ENCODE measurements at places on chromosomes 1 and 21. TPM values are rescaled to one million over a fixed set of nuclear protein-coding genes. Genes with fewer than 3 reads are reported as not detected.
A peak's percentile ranks its signal among the peaks of the same experiment; 100 is the strongest.

The OR14K1 gene
- not detected for total RNA-seq

DNA sequence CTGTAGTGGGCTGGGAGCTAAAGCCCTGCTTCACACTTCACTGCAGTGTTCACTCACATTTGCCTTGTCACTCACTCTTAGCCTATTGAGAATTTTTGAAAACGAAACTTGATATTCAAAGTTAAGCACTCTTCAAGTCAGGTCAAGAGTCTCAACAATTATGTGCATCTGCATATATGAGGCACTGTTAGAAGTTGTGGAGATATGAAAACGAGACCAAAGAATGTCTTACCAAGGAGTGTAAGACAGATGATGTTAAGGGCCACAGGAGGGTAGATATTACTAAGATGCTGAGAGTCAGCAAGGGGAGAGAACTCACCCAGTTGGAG lies 64.7 kb upstream of the GJA8 start:
- H3K36me3 ChIP-seq: no peaks in the 10 kb centered on the region
- H3K4me1 ChIP-seq: no peaks in the 10 kb centered on the region
- H3K4me3 ChIP-seq: no peak overlapping the region
- no peak overlapping the region for H3K27ac ChIP-seq
- H3K27me3 ChIP-seq: no peaks in the 10 kb centered on the region
- DNase-seq: no peak

- H3K27me3 ChIP-seq: no peaks in the 10 kb centered on the region
- H3K27ac ChIP-seq: no peak overlapping the region
- H3K4me1 ChIP-seq: no peaks in the 10 kb centered on the region
- no peak overlapping the region for H3K4me3 ChIP-seq
- DNase-seq: no peak
- H3K36me3 ChIP-seq: no peaks in the 10 kb centered on the region
Measured at GRCh38 chr1:213399695-213400094, 348.7 kb downstream of the RPS6KC1 start.

DNA sequence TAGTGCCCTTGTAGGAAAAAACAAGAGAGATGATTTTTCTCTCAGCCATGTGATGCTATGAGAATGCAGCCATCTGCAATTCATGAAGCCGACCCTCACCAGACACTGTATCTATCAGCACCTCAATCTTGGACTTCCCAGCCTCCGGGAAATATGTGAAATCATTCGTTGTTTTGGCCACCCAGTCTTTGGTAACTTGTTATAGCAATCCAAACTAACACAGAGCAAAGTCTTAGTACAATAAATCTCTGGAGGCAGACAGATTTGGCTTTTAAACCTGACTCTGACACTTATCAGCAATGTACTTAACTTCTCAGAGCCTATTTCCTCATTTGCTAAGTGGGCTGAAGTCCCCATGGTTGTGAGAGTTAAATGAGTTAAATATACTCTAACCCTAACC lies 5.1 kb upstream of the MED18 start:
- peaks cover 7% of the 10 kb centered on the region for H3K4me1 ChIP-seq
- no peak overlapping the region for H3K4me3 ChIP-seq

- DNase-seq: no peak
- no peaks in the 10 kb centered on the region for H3K4me1 ChIP-seq
- no peak overlapping the region for H3K27ac ChIP-seq
Measured at GRCh38 chr1:85360730-85361493, 84.5 kb upstream of the BCL10 start.

GRCh38 chr1:58927041-58927721 lies 143.3 kb upstream of the JUN start:
- H3K27ac ChIP-seq: no peak overlapping the region
- DNase-seq: no peak
- peaks cover 25% of the 10 kb centered on the region for H3K4me1 ChIP-seq
- no peaks in the 10 kb centered on the region for H3K27me3 ChIP-seq
- H3K4me3 ChIP-seq: no peak overlapping the region

- no peak overlapping the region for H3K27ac ChIP-seq
- no peaks in the 10 kb centered on the region for H3K36me3 ChIP-seq
- no peak for DNase-seq
- H3K4me1 ChIP-seq: no peaks in the 10 kb centered on the region
Measured at GRCh38 chr1:111980686-111981085, 8.8 kb downstream of the KCND3 start.

GRCh38 chr1:74340656-74341055 lies 105.5 kb downstream of the TNNI3K start:
- no peak overlapping the region for H3K4me3 ChIP-seq
- H3K36me3 ChIP-seq: no peaks in the 10 kb centered on the region
- no peaks in the 10 kb centered on the region for H3K27me3 ChIP-seq

DNA sequence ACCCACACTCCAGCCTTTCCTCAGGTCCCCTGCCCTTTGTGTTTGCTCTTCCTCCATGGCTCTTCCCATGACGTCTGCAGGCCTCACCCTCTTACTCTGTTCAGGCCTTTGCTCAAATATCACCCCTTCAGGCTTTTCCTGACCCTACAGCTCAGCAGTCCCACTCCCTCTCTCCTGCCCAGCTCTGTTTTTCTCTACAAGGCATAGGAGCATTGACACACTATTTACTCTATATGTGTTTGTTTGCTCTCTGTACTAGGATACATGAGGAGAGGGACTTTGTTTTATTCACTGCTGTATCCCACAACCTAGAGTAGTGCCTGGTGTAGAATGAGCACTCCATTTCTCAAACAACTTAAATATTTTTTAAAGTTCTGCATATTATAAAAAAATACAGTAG lies 107.4 kb upstream of the COA6 start:
- H3K36me3 ChIP-seq: no peaks in the 10 kb centered on the region
- no peak overlapping the region for H3K4me3 ChIP-seq
- H3K27ac ChIP-seq: no peak overlapping the region
- H3K4me1 ChIP-seq: peaks cover under 1% of the 10 kb centered on the region
- no peak for DNase-seq

DNA sequence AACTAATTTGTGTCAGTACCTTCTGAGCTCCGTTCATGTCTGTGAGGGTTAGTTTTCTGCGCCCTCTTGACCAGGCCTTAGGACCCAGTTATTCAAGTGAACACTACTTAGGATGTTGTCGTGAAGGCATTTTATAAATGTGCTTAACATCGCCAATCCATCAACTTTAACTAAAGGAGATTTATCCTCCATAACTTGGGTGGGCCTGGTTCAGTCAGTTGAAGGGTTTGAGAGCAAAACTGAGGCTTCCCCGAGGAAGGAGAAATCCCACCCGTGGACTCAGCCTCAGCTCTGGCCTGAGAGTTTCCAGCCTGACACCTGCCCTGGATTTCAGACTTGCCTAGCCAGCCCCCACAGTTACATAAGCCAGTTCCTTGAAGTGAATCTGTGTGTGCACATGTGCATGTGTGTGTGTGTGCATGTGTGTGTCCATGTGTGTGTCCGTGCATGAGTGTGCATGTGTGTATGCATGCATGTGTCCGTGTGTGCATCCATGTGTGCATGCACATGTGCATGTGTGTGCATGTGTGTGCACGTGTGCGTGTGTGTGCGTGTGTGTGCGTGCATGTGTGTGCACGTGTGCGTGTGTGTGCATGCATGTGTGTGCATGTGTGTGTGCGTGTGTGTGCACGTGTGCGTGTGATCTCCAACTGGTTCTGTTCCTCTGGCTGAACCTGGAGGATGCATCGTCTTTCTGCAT lies 62.1 kb upstream of the PDE9A start:
- no peak overlapping the region for H3K27ac ChIP-seq
- H3K36me3 ChIP-seq: no peaks in the 10 kb centered on the region
- H3K27me3 ChIP-seq: no peaks in the 10 kb centered on the region
- H3K4me1 ChIP-seq: peaks cover 14% of the 10 kb centered on the region
- no peak for DNase-seq

- peaks cover 9% of the 10 kb centered on the region for H3K27me3 ChIP-seq
- peak overlapping the region; percentile 28 for H3K4me3 ChIP-seq
- peaks cover 9% of the 10 kb centered on the region for H3K4me1 ChIP-seq
Measured at GRCh38 chr1:39900662-39901463, 854 bp downstream of the MYCL start.

- H3K27ac ChIP-seq: no peak overlapping the region
- H3K4me1 ChIP-seq: no peaks in the 10 kb centered on the region
- H3K36me3 ChIP-seq: peaks cover 15% of the 10 kb centered on the region
Measured at GRCh38 chr1:235375919-235376605, 8.8 kb downstream of the TBCE start.

- DNase-seq: no peak
- no peak overlapping the region for H3K27ac ChIP-seq
- H3K36me3 ChIP-seq: no peaks in the 10 kb centered on the region
- H3K4me1 ChIP-seq: peaks cover 11% of the 10 kb centered on the region
- no peak overlapping the region for H3K4me3 ChIP-seq
- H3K27me3 ChIP-seq: no peaks in the 10 kb centered on the region
Measured at GRCh38 chr1:206824331-206824730, 41.1 kb upstream of the IL20 start.

GRCh38 chr1:206116191-206116872 lies 856 bp downstream of the AVPR1B start:
- H3K4me3 ChIP-seq: no peak overlapping the region
- no peaks in the 10 kb centered on the region for H3K36me3 ChIP-seq
- no peaks in the 10 kb centered on the region for H3K4me1 ChIP-seq
- H3K27ac ChIP-seq: no peak overlapping the region

GRCh38 chr1:112388436-112388835 lies 7.6 kb upstream of the CTTNBP2NL start:
- H3K27me3 ChIP-seq: peaks cover 4% of the 10 kb centered on the region
- peaks cover 5% of the 10 kb centered on the region for H3K4me1 ChIP-seq
- H3K4me3 ChIP-seq: no peak overlapping the region
- H3K36me3 ChIP-seq: no peaks in the 10 kb centered on the region
- no peak overlapping the region for H3K27ac ChIP-seq

The ARHGEF10L gene
- total RNA-seq: 0.47 TPM

GRCh38 chr1:51636191-51636590 lies 19.3 kb downstream of the OSBPL9 start:
- no peaks in the 10 kb centered on the region for H3K4me1 ChIP-seq
- H3K27me3 ChIP-seq: no peaks in the 10 kb centered on the region
- no peak for DNase-seq
- H3K27ac ChIP-seq: no peak overlapping the region

GRCh38 chr1:91735266-91735845 lies 150.6 kb downstream of the TGFBR3 start:
- peaks cover 6% of the 10 kb centered on the region for H3K36me3 ChIP-seq
- no peak for DNase-seq
- H3K4me3 ChIP-seq: no peak overlapping the region
- no peaks in the 10 kb centered on the region for H3K27me3 ChIP-seq
- no peak overlapping the region for H3K27ac ChIP-seq

DNA sequence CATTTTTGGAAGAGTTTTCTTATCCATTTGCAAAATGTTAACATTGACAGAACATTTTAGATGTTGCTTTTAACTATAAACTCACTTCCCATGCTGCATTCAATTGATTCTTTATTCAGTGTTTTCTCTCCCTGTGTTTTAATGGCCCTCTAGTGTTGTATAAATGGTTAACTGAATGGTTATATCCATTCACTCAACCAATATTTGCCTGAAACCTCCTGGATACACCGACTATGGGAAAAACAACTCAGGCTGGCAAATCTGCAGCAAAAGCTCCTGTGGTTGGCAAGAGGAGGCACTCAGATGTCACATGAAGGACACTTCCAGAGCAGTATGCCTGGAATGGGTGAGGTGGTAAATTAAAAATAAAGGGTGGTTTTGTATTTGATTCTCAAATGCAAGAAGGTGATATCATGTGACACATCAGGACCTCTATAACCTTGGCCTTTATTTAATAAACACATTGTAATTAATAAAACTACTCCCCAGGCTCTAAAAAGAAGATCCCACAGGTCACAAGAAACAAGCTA lies 107.6 kb downstream of the BCAR3 start:
- no peak for DNase-seq
- H3K36me3 ChIP-seq: no peaks in the 10 kb centered on the region
- no peak overlapping the region for H3K4me3 ChIP-seq
- H3K27me3 ChIP-seq: no peaks in the 10 kb centered on the region

GRCh38 chr1:169318536-169319244 lies 48.9 kb downstream of the NME7 start:
- DNase-seq: no peak
- H3K4me3 ChIP-seq: no peak overlapping the region
- H3K27me3 ChIP-seq: no peaks in the 10 kb centered on the region

- no peaks in the 10 kb centered on the region for H3K27me3 ChIP-seq
- no peaks in the 10 kb centered on the region for H3K4me1 ChIP-seq
- H3K27ac ChIP-seq: no peak overlapping the region
- H3K4me3 ChIP-seq: no peak overlapping the region
- DNase-seq: no peak
Measured at GRCh38 chr21:29689753-29690152, 250.0 kb downstream of the GRIK1 start.

GRCh38 chr21:29114765-29115500 lies 15.5 kb upstream of the MAP3K7CL start:
- no peaks in the 10 kb centered on the region for H3K27me3 ChIP-seq
- no peaks in the 10 kb centered on the region for H3K4me1 ChIP-seq
- no peak overlapping the region for H3K27ac ChIP-seq
- H3K36me3 ChIP-seq: no peaks in the 10 kb centered on the region
- H3K4me3 ChIP-seq: no peak overlapping the region
- DNase-seq: no peak

GRCh38 chr1:85153149-85153891 lies 47.5 kb downstream of the SYDE2 start:
- no peak overlapping the region for H3K4me3 ChIP-seq
- H3K4me1 ChIP-seq: no peaks in the 10 kb centered on the region
- H3K36me3 ChIP-seq: no peaks in the 10 kb centered on the region
- no peak overlapping the region for H3K27ac ChIP-seq

GRCh38 chr1:20061866-20062265 lies 8.1 kb upstream of the PLA2G5 start:
- no peaks in the 10 kb centered on the region for H3K36me3 ChIP-seq
- H3K27ac ChIP-seq: no peak overlapping the region
- no peak for DNase-seq
- no peak overlapping the region for H3K4me3 ChIP-seq
- H3K27me3 ChIP-seq: no peaks in the 10 kb centered on the region

GRCh38 chr1:238006779-238007178 lies 116.1 kb upstream of the ZP4 start:
- no peaks in the 10 kb centered on the region for H3K4me1 ChIP-seq
- H3K27ac ChIP-seq: no peak overlapping the region
- H3K4me3 ChIP-seq: no peak overlapping the region
- DNase-seq: no peak

DNA sequence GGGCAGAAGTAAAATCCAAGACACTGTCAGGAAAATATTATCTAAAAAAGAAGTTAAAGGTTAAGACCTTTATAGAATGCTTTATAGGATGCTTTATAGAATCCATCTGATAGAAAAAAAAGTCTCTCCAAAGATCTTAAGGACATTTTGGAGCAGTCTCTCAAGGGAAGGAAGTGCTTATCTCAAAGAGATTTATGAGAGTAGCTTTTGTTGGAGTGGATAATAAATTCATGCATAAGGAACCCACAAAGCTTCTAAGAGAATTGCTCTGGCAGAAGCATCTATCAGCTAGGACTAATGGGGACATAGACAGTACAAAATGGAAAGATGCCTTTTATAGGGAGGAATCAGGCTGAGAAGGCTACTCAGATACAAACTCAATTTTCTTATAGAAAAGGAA lies 12.9 kb upstream of the CAP1 start:
- DNase-seq: no peak
- H3K36me3 ChIP-seq: no peaks in the 10 kb centered on the region
- H3K27ac ChIP-seq: no peak overlapping the region
- H3K4me1 ChIP-seq: peaks cover 15% of the 10 kb centered on the region
- H3K4me3 ChIP-seq: no peak overlapping the region

GRCh38 chr1:240687820-240688219 lies 75.9 kb upstream of the GREM2 start:
- no peak overlapping the region for H3K27ac ChIP-seq
- H3K36me3 ChIP-seq: no peaks in the 10 kb centered on the region
- peak; percentile 14 for DNase-seq
- H3K4me3 ChIP-seq: no peak overlapping the region
- H3K4me1 ChIP-seq: peaks cover 13% of the 10 kb centered on the region
- no peaks in the 10 kb centered on the region for H3K27me3 ChIP-seq

All from CD4-positive, alpha-beta memory T cell (primary cell).